Activated T-helper 17 cell treated with anti-CD3 and anti-CD28 coated beads, Interleukin-2, amount 50 U/mL, for 72 hours (primary cell): ENCODE measurements at places on chromosomes 7 and 10.

DNA sequence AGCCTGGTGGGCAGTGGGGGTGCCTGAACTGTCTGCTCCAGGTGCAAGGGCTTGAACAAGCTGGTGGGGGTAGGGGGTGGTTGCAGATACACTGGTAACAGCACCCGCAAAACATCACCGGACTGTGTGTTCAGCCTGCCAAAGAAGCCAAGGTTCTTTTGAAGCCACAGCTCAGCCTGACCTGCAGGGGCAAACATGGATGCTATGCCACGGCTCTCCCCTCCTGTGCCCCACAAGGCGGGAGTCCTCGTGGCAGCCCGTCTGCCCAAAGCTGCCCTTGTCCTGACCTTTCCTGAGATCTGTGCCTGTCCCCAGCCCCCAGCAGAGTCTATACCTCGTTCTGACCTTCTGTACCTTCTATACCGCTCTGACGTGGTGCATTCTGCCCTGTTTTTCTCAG is 285.7 kb downstream of the GLRX3 start:
- ATAC-seq: no peak

DNA sequence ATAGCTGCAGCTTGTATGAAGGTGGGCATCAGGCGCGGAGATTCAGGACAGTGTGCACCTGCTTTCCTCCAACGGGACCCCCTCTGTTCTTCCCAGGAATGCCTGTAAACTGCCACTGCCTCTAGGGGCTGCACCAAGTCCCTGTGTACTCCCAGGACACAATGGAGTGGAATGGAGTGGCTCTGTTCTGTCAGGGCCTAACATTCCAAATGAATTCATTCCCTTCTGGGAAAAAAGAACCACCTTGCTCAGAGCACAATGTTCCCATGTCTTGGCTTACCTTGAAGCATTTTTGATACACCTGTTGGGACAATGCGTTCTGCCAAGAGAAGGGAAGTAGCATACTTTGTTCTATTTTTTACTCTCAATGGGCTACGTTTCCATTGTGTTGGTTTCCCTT is 339.4 kb downstream of the FRMD4A start:
- ATAC-seq: no peak

- no peak for ATAC-seq
These were observed 25.3 kb upstream of the MTPAP start for GRCh38 chr10:30374353-30374752.

DNA sequence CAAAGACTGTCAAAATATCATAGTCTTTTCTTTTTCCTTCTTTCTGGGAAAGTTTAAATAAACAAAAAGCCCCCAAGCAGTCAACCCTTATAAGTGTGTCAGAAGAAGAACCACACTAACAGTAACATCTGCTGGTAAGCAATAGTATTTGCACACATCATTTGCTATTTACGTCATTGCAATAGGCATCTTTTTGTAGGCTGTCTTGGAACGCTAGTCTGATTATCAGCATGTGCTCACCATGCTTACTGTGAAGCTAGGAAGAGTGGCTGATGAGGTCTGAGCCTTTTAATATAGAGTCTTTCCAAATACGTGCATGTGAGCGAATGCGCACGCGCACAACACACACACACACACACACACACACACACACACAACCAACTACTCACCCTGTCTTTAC is 599.0 kb upstream of the TPK1 start:
- ATAC-seq: no peak

DNA sequence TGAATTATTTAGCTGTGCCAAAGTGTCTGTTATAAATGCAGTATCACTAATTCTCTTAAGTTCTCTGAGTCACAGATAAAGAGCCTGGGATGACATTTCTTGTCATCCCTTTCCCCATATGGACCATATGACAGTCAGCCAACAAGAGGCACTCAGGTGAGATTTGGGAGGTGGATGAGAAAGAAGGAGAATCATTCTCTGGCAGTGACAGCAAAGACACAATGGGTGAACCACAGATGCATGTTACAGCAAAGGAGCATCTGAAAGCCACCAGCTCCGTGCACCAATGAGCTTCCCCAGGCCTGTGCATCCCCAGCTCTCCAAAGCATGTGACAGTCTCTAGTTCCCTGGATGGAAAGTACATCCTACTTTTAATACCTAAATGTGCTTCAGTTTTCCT is 10.8 kb downstream of the GIMAP6 start:
- ATAC-seq: peak; percentile 84

- no peak for ATAC-seq
These were observed 133.5 kb upstream of the PTPRZ1 start for GRCh38 chr7:121739465-121739864.

DNA sequence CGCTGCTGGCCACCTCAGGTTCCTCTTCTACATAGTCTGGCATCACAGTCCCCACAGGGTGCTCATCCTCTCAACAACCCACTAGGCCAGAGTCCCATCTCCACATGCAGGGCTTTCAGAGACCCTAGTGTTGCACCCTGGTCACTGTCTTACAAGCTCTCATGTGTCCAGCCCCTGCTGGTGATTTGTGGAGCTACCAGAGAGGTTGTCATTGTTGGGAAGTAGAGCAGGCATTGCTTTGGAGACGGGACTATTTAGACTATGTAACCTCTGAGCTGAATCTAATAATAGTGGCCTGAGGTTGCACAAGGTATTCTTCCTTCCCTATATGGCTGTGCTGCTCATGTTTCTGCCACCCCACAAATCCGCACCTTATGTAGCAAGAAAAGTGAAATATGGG is 135.3 kb upstream of the VWC2 start:
- no peak for ATAC-seq

- no peak for ATAC-seq
These were observed 79.9 kb upstream of the SLC26A5 start for GRCh38 chr7:103525937-103526336.

- no peak for ATAC-seq
These were observed 55.9 kb downstream of the DGKI start for GRCh38 chr7:137790828-137791227.

DNA sequence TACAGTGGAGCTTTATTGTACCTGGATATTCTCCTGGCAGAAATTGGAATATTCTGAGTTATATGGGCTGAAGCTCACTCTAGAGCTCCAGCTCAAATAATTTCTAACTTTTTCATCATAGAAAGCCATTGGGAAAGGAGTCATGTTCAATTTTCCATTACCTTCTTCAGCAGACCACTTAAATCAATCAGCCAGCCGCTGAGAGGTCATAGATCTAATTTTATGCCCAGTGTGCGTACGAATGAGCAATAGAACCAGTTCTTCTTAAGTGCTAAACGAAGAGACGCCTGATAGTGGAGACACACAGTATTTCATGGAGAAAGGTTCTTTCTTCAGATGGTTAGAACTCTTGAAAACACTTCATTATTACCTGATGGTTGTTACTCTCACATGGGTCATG is 35.0 kb upstream of the DNAJB12 start:
- ATAC-seq: no peak
